Lung (tissue), 17 donors: ENCODE measurements at places on chromosomes 6 and 20. TPM values are rescaled to one million over a fixed set of nuclear protein-coding genes. Genes with fewer than 3 reads are reported as not detected.

Gene C6orf132
- 26.1 TPM for polyA plus RNA-seq

Gene CPNE5
- 4.3 TPM for polyA plus RNA-seq

DNA sequence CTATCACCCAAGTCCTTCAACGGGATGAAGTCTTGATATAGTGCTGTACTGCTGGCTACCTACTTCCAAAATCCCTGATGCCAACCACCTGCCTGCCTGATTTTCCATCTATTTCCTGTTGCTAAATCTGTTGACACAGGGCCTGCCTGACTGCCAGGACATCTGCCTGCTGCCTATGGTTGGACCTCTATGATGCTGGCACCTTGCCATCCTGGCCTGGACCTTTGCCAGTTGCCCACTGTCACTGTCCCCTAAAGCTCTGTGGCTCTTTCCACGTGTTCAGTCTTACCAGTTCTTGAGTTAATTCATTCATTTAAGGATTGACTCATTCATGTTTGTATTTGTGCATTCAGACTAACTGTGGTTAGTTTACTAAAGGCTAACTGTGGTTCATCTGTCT lies 9.2 kb upstream of the RGS17 start:
- no peak for DNase-seq

DNA sequence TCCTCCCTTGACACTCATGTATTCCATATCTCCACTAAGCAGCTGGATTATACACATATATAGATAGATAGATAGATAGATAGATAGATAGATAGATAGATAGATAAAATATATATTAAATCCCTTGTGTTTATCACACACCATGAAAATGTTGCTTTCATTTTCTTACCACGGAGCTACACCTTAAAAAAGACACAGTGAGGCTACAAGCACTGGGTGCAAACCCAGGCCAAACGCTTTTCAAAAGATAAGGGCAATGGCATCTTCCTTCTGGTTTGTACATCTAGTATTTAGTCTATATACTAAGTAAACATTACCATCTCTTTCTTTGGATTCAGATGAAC lies 377.1 kb downstream of the ESR1 start:
- no peak for DNase-seq

GRCh38 chr20:3744806-3745685 lies 12.6 kb downstream of the HSPA12B start:
- DNase-seq, result no peak

DNA sequence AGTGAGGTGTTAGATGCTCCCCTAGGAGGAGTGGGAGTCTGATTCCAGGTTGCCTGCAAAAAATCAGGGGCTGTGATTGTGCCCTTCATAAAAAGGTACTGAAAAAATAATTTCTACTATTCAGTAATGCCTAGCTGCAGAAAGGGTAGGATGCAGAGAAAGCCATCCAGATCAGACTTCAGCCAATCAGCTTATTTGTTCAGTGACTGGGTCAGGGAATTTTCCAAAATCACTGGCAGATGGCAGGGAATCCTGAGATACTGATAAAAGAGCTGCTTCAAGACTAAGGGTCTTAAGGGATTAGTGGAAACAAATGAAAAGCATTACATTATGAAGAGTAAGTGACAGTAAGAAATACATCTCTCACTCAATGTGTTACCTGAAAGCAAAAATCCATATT lies 42.8 kb upstream of the MTRF1L start:
- no peak for DNase-seq

GRCh38 chr6:161607696-161608297 lies 333.9 kb upstream of the AGPAT4 start:
- DNase-seq, result no peak
